ENCODE measurements at places on chromosomes 1 and 21.

DNA sequence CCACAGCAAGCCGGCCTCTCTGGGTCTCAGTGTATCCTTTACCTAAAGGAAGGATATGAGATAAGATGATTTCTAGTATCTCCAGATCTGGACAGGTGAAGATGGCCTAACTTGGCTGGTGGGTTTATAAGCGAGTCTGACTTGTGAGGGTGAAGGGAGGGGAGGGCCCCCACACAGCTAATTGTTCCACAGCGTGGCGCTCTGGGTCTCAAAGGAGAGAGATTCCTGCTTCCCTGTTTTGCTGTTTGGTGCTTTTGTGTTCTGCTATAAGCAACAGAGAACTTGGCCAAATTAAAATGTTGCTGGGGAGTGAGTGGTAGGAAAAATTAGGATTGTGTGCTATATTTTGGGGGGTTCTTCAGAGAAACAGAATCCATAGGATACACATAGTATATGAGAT lies 28.9 kb upstream of the NLRP3 start:
- DNase-seq = no peak

DNA sequence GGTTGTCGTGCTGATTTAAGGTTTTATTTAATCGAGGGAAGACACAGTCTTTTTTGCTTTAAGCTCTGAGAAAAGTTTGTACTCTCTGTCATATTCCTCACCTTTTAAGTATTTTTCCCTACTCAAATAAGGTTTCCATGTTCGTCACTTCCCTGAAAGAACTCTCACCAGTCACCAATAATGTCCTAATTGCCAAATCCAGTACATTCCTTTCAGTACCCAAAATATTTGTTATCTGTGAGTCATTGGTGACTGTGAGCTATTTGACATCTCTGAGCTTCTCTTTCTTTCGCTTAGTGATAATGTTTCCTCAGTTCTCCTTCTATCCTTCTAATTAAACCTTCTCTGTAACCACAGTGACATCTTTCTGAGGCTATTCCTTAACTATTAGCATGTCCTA lies 874.2 kb upstream of the ADGRL2 start:
- no peak for DNase-seq

DNA sequence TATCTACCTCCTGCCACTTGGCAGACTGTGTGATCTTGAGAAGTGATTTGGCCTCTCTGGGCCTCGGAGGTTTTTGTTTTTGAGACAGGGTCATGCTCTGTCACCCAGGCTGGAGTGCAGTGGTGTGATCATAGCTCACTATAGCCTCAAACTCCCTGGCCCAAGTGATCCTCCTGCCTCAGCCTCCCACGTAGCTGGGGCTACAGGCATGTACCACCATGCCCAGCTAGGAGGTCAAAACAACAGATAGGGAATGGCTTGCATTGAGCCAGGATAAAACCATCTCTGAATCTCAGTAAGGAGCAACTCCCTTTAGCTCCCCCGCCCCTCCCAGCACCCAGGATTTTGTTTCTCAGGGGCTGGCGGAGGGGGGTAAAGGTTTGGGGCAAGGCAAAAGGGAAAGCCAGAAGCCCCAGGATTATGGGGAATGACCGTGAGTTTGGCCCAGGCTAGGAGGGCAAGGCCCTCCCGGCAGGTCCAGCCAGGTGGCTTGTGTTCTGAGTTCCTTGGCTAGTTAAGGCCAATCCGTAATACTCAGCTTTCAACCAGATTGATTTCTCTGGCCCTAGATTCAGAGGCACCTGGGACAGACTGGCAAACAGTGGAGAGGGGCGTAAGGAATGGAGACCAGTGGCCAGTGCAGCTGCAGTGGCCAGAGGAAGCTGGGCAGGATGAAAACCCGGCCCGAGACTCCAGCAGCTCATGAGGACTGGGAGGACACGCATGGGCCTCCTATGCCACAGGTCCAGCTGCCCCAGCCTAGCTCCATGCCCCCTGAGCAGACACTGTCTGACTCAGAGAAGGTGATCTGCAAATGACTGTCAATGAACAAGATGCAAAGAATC lies 130.1 kb downstream of the DMRTB1 start:
- DNase-seq = no peak

GRCh38 chr1:53562291-53562980 lies 103.2 kb downstream of the DMRTB1 start:
- DNase-seq = no peak

GRCh38 chr1:243273506-243273905 lies 17.7 kb downstream of the SDCCAG8 start:
- DNase-seq = no peak

DNA sequence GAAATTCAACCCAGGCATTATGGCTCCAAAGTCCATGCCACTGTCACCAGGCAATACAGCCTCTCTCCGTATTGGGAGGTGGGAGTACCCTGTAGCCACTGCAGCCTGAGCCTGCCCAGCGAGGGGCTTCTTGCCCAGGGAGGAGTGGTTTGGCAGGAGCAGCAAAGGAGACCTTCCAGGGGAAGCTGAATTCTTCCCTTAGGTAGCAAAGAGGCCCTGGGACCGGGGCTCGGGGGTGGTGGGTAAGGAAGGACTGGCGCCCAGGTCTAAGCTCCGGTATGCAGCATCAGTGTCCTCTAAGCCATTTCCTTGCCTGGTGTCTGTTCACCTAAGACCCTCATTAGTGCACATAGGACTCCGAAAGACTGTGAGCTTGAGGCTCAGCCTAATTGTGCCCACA lies 17.0 kb downstream of the TNNT2 start:
- DNase-seq = no peak

GRCh38 chr1:64493831-64494230 lies 23.9 kb downstream of the CACHD1 start:
- no peak for DNase-seq
